ENCODE measurements at places on chromosomes 4 and X.

DNA sequence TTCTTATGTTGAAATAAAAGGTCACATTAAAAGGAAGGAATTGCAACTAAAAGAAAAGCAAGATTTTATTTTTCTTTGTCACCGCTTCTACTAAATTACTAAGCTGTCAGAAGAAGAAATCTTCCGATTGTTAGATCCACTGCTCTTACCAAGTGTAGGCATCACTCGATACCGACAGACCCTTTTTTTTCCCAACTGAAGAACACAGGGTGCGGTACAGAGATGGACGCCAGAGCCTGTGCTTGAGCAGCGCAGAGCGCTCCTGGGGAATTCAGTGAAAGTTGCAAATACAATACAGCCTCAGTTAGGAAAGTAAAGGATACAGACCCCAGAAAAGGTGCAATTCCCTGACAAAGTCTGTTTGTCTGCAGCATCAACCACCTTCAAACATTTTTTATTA is 94.9 kb upstream of the WDR17 start:
- no peak for DNase-seq

DNA sequence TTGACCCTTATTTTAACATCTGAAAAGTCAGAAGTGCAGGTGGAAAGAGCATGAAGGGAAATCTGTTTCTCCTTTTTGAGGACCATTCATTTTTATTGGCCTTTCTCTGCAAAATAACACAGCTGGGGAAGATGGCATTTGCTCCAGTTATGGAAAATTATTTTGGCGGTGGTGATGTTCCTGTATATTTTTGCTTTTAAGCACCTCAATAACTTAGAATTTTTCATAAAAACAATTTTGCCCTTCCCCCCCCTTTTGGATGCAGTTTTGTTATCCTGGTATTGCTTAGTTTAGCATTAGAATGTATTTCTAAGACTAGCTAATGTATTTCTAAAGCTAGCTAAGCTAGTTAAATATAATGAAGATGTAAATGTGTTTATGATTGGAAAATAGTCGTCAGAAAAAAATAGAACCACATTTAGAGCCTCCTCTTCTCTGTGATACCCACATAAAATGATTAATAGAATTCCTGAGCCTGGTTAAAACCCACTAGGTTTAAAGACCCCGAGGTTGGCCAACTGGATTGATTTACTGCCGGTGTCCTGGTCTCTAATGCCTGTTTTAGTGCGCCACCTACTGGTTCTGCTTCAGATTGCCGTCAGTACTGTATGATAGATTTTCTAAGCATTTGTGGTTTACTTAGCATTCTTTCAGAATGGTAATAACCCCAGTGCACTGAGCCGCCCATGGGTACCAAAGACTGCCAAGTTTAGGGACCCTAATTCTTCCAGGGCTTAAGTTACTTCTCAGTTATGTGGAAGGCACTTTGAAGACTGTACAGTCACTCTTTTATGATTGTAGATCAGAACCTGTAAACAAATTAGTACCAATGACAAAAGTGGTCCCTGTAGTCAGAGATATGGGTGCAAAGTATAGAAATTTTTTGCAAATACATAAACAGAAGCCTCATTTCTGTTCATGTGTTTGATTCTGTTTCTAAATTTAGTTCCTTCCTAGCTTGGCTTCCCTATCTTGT is 11.4 kb downstream of the KLF3 start:
- peak; percentile 92 for DNase-seq

GRCh38 chrX:112738347-112739033 is 58.8 kb upstream of the LHFPL1 start:
- no peak for DNase-seq

DNA sequence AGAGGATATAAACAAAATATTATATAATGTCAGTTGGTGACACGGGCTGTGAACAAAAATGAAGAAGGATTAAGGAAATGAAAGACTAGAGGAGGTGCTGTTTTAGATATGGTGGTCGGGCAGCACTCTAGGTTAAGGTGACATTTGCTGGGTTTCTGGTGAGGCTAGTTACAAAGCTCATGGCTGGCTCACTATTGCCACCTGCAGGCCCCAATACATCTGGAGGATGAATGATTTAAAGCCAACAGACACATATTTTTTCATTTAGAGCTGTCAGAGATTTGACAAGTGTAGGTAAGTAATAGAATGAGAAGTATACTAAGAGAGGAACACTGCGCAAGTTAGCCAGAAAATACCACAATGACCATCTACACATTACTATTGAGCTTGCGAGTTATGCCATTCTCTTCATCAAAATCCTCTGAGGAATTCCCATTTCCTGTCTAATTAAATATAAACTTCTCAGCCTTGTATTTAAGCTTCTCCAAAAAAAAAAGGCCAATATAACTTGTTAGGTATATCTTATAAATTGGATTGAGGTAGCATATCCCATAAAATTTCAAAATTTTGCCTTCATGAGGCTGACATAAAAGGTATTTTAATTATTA is 6.4 kb upstream of the FGG start:
- peak; percentile 73 for DNase-seq

DNA sequence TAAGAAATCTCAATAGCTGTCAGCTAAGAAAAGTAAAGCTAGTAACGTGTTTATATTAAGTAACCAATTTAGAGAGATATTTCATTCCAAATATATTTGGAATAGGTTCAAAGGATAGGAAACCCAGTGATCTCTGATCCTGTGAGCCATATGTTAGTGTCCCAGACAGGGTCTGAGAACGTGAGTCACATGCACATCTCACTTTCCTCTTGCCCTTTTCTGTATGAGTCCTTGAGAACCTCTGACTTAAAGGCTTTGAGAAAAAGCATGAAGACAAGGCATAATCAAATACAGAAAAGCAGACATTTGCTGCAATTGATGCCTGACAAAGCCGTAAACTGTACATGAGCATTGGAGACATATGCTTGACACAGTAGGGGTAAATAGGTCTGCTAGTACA is 655.1 kb upstream of the ADGRL3 start:
- DNase-seq: no peak

DNA sequence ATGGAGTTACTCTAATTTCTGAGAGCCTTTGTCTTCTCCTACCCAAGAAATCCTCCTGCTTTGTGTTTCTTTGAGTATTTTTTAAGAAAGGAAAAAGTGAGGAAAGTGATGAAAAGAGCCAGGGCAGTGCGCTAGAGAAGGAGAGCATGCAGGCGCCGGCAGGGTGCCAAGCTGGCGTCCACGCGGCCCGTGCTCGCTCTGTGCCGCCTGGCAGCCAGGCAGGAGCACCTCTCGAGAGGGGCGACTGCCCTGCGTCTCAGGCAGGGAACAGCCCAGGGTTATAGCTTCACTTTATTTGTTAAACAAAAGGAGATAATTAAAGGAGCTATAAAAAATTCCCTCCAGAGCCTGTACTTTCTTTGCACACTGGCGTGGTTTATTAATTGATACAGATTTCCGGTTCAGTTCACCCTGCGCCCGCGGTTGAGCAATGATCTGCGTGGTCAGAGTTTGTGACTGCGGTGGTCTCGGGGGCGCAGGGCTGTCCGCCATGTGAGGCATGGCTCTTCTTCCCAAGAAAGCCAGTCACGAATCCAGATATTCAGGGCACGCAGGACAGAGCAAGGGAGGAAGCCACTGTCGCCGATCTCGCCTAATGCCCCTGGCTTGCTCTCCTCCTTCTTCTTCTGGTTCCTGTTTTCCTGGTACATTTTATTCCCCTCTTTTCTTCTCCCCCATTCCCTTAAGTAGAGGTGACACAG is 110.8 kb upstream of the PAQR3 start:
- DNase-seq: no peak

GRCh38 chrX:1261285-1261684 is 7.3 kb upstream of the CSF2RA start:
- no peak for DNase-seq

GRCh38 chr4:88582493-88582892 is 9.8 kb upstream of the HERC3 start:
- DNase-seq: no peak

Measured in activated effector memory CD4-positive, alpha-beta T cell treated with anti-CD3 and anti-CD28 coated beads, Interleukin-2, amount 50 U/mL, for 16 hours (primary cell).